Chondrocyte (in vitro differentiated cells): ENCODE measurements at places on chromosomes 2 and 18. TPM values are rescaled to one million over a fixed set of nuclear protein-coding genes. Genes with fewer than 3 reads are reported as not detected.

Gene RGPD3
- 0.07 to 0.10 TPM in 2 of 3 replicates, not detected in the other for total RNA-seq

Gene RAD51AP2
- not detected in 3 replicates for total RNA-seq

Gene GPR39
- 0.20 to 0.31 TPM in 2 of 3 replicates, not detected in the other for total RNA-seq

Gene ARPC2
- total RNA-seq, result 292 to 424 TPM (median 417 TPM) in 3 replicates

Gene NTSR2
- total RNA-seq, result not detected in 3 replicates
